Activated naive CD8-positive, alpha-beta T cell treated with anti-CD3 and anti-CD28 coated beads, Interleukin-2, amount 50 U/mL, for 16 hours (primary cell): ENCODE measurements at places on chromosomes 7 and 10.

GRCh38 chr10:34109952-34110702 lies 705.0 kb downstream of the PARD3 start:
- DNase-seq: no peak

DNA sequence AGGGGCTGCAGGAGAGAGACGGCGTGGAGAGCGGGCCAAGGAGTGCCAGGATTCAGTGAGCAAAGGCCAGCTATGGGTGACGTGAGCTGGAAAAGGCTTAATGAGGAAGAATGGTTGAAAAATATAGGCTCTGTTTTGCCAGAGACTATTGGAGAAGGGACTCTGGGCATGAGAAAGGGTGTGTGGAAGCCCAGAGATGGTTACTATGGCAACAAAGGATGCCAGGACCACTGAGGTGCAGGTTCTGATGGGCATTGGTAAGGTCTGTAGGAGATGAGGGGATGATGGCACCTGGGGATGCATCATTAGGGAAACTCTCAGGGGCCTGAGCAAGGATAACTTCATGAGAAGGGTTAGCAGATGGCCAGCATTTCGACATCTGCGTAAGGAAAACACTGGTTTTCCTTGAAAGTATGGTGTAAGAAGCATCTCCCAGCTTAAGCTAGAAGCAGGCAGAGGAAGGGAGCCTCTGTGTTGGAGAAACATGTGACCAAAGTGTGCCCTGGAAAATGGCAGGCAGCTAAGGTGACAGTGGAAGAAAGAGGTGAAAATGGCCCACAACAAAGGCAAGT lies 21.6 kb upstream of the FAM180A start:
- DNase-seq: no peak

DNA sequence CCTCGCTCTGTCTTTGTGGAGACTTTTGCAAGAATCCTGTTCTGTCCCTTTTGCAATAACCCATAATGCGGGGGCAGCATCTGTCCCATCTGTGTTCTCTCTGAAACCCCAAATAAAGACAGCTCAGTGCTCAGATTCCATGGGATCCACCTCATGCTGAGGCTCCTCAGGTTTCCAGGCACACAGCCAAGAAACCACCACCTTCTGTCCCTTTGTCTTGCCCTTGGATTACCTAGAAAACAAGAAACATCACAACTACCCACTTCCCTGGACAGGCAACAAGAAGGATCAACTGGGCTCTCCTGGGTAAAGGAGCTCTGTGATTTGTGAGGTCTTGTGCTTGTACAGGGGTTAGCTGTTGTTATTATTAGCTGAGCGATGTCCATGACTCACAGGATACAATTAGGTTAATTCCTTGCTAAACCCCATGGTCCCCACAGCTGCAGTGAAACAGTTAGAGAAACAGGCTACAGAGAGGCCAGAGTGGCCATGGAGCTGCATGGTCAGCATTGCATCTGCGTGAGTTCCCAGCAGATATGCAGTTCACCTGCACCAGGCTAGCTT lies 50.2 kb downstream of the CXCL12 start:
- no peak for DNase-seq

GRCh38 chr7:103474956-103475355 lies 28.9 kb upstream of the SLC26A5 start:
- DNase-seq: no peak

- DNase-seq: no peak
Measured at GRCh38 chr7:105112440-105113418, 98.7 kb downstream of the KMT2E start.

- peak; percentile 58 for DNase-seq
Measured at GRCh38 chr10:3783316-3783681, 1.7 kb downstream of the KLF6 start.

- no peak for DNase-seq
Measured at GRCh38 chr7:30322271-30323005, 38.0 kb downstream of the ZNRF2 start.

- DNase-seq: no peak
Measured at GRCh38 chr7:111089822-111090426, 1.0 kb upstream of the LRRN3 start.

- no peak for DNase-seq
Measured at GRCh38 chr10:82211346-82211745, 336.4 kb downstream of the NRG3 start.

DNA sequence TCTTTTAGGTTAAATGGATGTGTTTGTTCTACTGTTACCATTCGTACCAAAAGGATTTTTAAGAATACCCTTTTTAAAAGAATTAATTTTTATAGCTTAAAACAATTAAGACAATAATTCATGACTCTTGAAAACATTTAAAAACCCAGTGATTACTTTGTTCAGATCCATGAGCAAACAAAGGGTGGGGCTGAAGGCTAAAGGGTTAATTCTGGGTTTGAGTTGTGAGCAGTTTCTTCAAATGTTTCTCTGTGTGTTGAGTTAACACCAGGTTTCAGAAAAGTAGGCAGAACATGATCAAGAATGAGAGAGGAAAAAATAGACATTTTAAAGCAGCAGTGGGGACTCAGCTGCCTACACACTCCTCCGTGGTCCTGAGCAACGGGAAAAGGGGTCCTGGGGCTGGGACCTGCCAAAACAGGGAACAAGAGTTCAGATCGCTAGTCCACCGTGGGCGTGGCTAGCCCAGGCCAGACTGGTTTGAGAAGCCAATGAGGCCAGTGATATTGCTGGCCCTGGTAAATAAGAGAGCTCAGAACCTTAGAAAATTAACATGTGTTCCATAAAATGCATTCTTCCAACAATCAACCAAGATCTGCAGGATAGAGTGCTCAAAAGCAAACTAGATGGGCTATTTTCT lies 14.9 kb upstream of the EZH2 start:
- no peak for DNase-seq

DNA sequence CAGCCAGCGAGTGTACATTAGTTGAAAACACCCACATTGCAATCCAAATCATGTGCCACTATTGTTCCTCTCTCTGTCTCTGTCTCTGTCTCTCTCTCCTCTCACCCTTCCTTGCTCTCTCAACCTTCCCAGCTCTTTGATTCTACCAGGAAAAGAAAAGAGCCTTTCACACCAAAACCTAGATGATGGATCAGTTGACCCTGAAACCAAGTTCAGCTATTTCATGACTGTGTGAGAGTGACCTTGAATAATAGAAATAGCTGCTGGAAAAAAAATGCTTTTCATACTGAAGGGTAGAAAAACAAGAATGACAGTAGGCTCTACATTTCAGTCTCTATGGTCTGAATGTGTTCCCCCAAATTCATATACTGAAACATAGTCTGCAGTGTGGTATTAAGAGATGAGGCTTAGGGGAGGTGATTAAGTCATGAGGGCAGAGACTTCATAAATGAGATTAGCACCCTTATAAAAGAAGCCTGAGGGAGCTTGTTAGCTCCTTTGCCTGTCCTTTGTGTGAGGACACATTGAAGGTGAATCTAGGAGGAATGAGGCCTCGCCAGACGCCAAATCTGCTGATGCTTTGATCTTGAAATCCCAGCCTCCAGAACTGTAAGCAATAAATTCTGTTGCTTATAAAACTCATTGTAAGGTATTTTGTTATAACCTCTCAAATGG lies 65.2 kb downstream of the LYZL1 start:
- DNase-seq: no peak

DNA sequence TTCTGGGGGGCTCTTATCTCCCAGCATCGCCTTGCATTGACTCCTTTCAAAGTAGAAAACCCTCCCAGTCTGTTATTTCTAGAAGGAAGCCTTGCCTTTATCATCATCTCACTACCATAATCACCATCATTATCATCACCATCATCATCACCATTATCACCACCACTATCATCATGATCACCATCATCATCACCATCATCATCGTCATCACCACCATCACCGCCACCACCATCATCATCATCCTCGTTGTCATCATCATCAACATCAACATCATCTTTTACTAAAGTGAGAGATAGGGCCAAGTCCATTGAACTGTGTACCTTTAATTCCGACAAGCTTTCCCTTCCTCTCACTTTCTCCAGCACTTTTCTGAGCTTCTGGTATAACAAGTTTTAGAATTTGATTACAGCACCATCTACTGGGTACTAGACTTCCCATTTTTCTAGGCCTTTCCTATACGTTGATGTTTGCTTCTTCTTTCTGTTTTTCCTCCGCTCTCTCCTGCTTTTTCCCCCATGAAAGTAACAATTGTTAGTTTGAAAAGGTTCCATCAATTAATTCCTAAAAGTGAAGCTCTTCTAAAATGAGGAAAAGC lies 226.4 kb downstream of the BUB3 start:
- no peak for DNase-seq

GRCh38 chr7:64359543-64359942 lies 45.8 kb downstream of the ZNF736 start:
- DNase-seq: no peak

- DNase-seq: no peak
Measured at GRCh38 chr7:1431634-1432380, 27.5 kb downstream of the MICALL2 start.

DNA sequence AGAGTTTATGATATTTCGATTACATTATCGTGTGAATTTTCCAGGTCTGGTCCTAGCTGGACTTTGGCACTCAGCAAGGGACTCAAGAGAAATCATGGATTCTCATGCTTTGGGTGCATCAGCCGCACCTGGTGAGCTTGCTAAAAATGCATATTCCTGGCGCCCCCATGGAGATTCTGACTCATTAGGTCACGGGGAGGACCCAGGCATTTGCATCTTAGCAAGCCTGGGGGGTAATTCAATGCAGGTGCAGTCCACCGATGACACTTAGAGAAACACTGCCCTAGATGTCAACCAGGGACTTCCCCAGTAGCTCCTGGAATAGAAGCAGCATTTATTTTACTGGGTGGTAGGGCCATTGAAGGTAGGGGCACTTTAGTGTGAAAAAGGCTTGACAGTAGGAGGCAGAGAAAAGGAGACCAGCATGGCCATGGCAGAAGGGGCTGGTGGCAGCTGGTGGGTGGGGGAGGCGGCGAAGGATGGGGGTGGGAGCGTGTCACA lies 29.9 kb upstream of the PDCD4 start:
- no peak for DNase-seq

DNA sequence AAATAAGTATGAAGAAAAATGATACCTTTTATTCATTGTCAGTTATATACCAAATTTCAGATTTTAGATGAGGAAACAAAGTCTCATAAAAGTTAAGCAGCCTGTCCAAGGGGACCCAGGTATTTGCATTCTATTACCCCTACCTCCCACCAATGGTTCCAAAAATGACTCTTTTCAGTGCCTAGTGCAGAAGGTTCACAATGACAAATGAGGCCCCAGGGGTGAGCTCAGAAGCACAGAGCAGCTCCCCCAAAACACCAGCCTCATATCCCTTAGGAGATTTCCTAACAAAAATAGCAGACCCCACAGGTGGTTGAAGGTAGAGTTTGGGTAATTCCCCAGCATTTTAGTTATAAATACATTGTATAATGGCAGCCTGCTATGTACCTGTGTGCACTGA lies 168.6 kb downstream of the REEP3 start:
- DNase-seq: no peak

DNA sequence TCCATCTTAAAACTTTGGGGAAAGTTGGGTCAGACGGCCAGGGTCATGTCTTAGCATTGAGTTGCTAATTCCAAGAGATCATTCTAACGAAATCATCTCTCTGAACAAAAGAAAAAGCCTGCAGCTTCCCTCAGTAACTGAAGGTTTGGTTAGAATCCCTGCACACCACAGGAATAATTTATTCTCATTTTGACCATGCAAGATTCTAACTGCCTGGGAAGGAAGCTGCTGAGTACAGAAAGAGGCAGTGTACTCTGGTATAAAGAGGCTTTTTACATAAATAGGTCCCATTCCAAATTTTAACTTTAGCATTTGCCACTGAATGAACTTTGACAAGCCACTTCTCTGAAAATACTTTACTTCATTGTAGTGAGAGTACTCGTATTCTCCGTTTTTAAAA lies 76.9 kb upstream of the RSBN1L start:
- no peak for DNase-seq

GRCh38 chr7:35677582-35678356 lies 17.2 kb downstream of the HERPUD2 start:
- no peak for DNase-seq

GRCh38 chr10:43000651-43001426 lies 76.0 kb upstream of the RET start:
- no peak for DNase-seq

GRCh38 chr7:40498924-40499510 lies 364.2 kb downstream of the SUGCT start:
- DNase-seq: no peak

GRCh38 chr7:36312915-36313334 lies 76.7 kb upstream of the ANLN start:
- no peak for DNase-seq

- DNase-seq: no peak
Measured at GRCh38 chr7:113285411-113285810, 167.1 kb upstream of the SMIM30 start.

DNA sequence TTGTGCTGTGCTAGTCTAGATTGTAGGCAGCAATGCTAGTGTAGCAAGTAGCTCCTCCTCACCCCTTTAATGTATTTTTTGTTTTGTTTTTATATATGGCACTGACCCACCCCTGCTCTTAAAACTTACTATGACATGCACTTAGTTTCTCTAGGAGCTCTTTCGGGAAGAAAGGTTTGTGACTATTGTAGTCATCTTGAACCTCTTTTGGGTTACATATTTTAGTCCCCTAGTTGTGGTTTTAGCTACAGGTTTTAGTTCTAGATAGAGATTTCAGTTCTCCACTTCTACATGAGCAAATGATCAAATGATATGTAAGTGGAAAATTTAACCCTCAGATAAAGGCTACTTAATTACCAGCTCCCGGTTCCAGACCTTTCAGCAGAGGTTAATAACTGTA lies 14.9 kb downstream of the MINPP1 start:
- no peak for DNase-seq

- no peak for DNase-seq
Measured at GRCh38 chr7:47693216-47693615, 111.3 kb upstream of the TNS3 start.

DNA sequence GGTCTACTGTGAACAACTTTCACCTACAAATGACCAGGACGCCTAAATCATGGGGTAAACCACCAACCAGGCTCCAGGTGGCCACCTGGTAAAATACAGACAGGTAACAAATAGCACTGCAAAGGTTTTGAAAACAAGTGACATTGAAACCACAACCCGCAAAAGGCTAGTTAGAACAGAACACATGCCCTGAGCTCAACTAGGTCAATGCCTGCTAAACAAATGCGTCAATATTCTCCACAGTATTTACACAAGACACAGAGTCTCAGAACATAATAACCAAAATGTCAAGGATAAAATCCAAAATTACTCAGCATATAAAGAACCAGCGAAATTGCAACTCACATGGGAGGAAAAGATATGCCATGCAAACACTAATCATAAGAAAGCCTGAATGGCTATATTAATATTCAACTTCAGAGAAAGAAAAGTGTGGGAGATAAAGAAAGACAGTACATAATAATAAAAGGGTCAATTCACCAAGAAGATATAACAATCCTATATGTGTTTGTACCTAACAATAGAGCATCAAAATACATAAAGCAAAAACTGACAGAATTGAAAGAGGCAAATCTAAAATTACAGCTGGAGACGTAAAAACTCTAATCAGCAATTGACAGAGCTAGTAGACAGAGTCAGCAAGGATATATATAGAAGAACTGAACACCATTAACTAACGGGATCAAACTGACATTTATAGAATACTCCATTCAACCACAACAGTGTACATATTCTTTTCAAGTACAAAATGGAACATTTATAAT lies 47.6 kb downstream of the SMURF1 start:
- no peak for DNase-seq
